ENCODE measurements at places on chromosomes 2 and 18.

- DNase-seq: no peak
These were observed 211.9 kb downstream of the AGPS start for GRCh38 chr2:177604271-177605065.

GRCh38 chr18:36481201-36481657 is 183.7 kb downstream of the FHOD3 start:
- DNase-seq: no peak

- no peak for DNase-seq
These were observed 121.1 kb downstream of the SETBP1 start for GRCh38 chr18:44801781-44802180.

DNA sequence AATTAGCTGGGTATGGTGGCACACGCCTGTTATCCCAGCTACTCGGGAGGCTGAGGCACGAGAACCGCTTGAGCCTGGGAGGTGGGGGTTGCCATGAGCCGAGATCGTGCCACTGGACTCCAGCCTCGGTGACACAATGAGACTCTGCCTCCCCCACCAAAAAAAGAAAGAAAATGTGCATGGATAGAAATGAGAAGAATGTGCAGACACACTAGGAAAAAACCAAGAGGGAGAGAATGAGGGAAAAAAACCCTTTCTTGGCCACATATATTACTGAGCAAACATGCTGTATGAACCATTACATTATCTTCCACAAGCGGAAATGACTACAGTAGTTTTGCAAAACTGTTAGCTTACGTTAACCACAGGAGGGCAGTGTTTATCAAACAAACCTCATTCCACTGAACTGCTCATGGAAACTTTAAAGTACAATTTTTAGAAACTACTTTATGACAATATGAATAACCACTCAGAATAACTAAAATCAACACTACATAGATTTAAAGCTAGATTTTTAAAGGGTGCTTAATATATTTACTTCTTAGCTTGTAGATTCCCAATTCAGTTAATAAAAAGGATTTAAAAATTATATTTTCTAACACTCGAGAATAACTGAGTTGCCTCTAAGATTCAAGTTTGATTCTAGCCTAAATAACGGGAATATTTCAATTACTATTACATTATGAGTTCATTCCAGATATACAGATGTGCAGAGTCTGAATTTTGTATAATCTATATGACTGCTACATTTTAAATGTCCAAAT is 26.4 kb downstream of the ASXL2 start:
- no peak for DNase-seq

DNA sequence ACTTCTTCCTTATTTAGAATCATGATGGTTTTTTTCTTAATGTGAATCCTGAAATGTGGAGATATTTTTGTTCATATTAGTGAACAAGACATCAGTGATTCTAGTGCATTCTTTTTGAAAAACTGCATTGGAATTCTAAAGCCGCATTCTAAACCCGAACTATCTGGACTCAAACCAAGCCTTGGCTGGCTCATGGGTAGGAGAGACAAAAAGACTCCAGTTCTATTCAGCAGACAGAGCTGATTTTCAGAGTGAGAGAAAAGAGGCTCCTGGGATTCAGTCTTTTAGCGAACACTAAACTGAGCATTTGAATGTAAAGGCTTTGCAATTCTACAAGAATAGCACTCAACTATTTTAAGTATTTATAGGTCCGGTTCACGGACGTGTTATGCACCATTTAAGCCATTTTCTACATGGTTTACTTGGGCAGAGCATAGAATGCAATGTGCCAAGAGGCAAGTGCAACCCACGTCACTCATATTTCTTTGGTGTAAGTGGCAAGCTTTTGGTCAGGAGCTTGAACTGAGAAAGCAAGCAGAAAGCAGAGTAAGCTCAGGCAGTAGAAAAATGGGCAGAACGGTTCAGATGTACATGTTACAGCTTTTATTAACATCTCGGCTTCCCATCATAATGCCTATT is 227.3 kb upstream of the RAB12 start:
- no peak for DNase-seq

GRCh38 chr18:23058746-23059415 is 76.4 kb upstream of the CABLES1 start:
- no peak for DNase-seq

DNA sequence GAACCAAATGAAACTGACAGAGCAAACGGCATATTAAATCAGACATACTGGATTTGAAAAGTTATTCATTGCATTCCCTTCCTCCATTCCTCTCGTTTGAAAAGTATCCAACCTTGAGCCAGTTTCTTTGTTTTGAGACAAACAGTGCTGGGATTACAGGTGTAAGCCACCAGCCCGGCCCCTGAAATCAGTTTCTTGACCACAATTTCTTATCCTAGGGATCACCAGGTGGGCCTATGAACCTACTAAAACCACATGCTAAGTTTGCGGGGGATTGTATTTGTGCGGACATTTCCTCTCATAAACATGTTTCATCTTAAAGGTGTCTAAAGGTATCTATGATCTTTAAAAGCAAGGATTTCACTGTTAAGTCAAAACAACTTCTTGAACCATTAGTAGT is 11.6 kb downstream of the PTPN2 start:
- DNase-seq: no peak

DNA sequence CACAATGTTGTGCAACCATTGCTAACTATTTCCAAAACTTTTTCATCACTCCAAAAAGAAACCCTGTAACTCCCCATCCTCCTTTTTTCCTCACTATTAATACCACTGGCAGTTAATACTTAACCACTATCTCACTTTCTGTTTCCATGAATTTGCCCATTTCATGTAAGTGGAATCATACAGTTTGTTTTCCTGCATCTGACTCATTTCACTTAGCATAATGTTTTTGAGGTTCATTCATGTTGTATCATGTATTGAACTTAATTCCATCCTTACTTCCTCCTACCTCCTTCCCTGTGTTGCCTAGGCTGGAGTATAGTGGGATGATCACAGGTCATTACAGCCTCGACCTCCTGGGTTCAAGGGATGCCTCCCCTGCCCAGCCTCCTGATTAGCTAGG is 68.3 kb downstream of the FAM117B start:
- no peak for DNase-seq

- no peak for DNase-seq
These were observed 181.2 kb downstream of the FAM124B start for GRCh38 chr2:224220586-224221255.

- DNase-seq: no peak
These were observed 21.6 kb downstream of the TRPM8 start for GRCh38 chr2:233938676-233939370.

- DNase-seq: no peak
These were observed 6.3 kb upstream of the NEU4 start for GRCh38 chr2:241802421-241803318.

DNA sequence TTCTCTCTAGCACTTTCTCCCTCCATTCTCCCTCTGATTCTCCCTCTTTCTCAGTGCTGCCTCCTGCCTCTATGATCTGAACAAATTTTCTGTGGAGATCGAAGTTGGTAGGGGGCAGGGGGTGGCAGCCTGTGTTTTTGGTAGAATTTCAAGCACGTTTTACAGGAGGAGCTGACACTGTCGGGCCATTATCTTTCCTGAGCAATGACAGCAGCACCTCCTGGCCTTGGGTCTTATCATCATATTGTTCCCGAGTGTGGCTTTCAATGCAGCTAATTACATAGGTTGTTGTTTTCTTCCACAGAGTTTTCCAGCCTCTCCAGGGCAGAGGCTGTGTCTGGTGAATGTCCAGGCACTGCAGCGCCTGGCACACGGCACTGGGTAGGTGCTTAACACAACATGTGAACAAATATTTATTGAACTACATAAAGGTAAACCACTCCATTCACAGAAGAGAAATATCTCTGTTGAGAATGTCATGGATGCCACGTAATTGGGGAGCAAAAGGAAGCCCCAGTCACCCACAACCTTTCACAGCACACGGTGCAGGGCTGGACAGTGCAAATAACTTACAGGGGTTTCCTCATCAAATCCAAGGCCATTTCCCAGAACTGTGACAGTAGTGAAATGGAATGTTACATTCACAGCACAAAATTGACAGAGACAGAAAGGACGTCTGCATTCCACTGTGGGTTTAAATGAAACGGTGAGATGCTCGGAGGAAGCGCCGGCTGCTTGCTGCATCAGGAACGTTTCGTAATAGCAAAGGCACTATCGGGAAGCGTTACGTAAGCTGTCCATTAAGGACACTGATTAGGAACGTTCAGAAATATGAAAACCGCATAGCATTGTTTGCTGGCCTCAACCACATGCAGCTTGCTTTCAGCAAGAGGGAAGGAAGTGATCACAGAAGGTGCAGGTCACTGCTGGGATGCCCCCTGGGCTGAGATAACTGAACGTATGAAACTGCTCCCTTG is 6.5 kb upstream of the KCNG2 start:
- DNase-seq: no peak

GRCh38 chr2:28681606-28682005 is 70.0 kb upstream of the PPP1CB start:
- no peak for DNase-seq

DNA sequence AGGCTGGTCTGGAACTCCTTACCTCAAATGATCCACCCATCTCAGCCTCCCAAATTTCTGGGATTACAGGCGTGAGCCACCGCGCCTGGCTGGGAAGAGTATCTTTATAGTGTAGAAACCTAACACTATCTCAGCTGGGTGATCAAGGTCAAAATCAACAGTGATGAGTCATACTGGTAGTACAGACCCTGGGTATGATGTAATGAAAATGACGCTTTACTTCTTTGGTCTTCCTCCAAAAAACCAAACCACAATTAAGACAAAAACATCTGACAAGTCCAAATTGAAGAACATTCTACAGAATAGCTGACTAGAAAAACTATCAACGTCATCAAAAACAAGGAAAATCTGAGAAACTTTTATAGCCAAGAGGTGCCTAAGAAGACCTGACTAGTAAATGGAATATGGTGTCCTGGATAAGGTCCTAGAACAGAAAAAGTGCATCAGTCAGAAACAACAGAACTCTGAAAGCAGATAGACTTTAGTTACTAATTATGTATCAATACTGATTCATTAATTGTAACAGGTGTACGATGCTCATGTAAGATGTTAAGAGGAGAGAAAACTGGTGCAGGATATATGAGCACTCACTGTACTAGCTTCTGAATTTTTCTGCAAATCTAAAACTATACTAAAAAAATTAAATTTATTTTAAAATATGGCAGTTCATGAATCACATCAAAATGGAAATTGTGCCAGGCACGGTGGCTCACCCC is 25.4 kb downstream of the PDCL3 start:
- DNase-seq: no peak

DNA sequence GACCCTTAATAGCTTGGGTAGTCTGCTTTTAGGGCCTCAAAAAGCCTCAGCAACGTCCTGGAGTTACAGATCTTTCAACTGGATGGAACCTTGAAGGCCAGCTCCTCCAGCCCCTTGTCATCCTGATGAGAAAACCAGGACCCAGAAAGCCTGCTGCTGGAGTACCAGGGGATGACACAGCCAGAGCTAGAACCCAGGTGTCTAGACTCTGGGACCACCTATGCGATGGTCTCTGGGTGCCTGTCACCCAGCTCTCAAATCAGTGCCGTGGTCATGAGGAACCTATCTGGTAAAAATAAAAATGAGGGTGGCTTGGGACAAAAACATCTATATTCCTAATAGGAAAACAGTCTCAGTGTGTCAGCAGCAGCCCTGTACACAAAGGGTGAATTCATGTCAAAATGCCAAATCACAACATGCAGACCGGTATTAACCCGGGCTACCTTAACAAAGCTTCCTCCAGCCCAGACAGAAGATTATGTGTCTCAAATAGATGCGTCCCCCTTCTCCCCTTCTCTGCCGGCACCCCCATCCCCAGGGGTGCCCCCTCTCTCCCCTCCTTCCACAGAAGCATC is 28.5 kb downstream of the SMAD7 start:
- DNase-seq: no peak

DNA sequence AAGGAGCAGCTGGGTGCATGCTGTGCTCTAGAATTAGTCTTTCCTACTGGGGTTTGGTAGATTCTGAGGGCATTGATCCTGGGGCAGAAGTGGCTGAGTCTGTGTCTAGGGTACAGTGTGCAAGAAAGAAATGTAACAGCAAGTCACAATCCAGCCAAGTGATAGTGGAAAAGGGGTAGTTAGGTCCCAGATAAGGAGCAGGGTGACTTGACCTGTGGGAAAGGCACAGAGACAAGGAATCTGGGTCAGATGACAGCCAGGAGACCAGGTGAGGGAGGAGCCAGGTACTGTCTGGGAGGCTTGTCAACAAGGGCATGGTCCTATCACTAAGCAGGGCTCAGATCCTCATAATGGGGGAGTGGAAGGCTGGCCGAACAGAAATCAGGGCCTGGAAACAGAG is 8.1 kb downstream of the IL37 start:
- DNase-seq: no peak

GRCh38 chr18:49169037-49169521 is 218.3 kb upstream of the SMAD7 start:
- no peak for DNase-seq

DNA sequence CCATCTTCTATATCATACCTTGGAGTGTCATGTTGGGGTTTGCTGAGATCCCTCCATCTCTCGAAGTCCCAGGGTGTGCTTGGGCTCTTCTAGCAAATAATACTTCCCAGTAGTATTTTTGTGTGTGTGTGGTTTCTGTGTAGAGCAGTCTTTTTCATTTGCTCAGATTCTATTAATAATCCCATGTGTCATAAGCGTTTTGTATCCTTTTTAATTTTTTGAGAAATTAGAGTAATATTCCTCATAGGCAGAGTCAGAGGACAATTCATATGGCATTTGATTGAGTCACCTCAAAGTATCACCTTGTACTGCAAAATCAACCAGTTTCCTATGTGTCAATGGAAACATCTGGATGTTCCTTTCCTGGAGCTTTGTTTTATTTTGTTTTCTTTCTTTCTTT is 37.4 kb upstream of the PPP1R1C start:
- DNase-seq: no peak

- no peak for DNase-seq
These were observed 392.4 kb downstream of the TNS1 start for GRCh38 chr2:217610401-217610814.

DNA sequence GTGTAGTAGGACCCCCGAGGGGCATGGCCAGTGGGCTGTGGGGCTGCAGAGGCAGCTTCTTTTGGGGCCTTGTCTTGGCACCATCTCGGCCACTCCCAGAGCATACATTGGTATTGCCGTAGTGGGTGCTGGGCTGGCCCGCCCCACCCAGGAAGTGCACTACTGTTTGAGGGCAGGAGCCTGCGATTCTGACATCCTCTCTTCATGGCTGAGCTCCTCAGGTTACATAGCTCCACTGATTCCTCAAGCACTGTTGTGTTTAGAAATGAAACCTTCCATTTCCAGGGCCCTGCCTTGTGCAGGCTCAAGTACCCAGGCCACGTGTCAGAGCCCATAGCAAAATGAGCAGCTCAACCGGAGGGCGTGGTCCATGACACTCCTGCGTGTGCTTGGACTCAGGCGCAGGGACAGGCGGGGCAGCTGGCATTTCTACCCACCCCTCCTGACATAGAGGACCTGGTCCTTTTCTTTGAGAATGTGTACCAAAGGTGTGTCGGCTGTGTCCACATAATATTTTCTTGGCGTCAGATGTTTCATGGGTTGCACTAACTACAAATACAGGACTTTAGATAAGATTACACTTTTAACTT is 67.9 kb downstream of the DGKD start:
- DNase-seq: no peak

DNA sequence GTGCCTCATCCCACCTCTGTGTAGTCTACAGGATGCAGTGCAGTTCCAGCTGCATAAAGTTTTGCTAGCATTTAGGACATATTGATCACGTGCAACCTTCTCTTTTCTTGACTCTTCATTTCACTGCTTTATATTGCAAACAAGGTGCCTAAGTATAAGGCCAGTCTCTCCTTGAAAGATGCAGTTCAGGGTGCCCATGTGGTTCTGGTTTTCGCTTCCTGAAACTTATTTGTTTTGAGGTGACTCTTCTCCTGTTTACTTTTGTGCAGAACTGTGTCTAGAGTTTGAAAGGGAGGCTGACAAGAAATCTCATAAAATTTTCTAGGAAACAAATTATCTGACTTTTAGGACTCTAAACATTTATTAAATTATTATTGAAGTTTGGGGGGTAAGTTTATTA is 189.9 kb downstream of the UBE2E3 start:
- no peak for DNase-seq

Data from dorsolateral prefrontal cortex (tissue), 122 donors.